Calu3 (cell line): ENCODE measurements at places on chromosomes 7 and 10. TPM values are rescaled to one million over a fixed set of nuclear protein-coding genes. Genes with fewer than 3 reads are reported as not detected.

DNA sequence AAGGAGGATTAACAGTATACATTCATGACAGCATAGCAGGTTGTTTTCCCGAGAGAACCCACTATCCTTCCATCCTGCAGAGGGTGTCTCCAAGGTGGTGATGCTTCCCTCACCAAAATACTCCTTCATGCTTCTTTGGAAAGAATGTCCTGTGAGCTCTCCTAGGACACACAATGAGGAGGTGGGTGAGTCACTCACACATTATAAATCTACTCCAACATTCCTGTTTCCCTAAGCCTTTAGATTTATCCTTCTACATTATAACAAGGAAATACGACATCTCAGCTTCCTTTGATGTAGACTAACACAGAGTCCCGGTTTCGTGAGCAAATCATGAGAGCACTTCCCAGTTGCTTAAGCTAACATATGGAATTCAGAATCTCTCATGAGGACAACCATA, 689.7 kb upstream of the CELF2 start:
- no peaks in the 10 kb centered on the region for H3K4me1 ChIP-seq
- H3K36me3 ChIP-seq = no peaks in the 10 kb centered on the region
- DNase-seq = no peak
- H3K27me3 ChIP-seq = no peaks in the 10 kb centered on the region
- H3K4me3 ChIP-seq = no peak overlapping the region

The C10orf71 gene
- total RNA-seq = not detected in 2 replicates

- peak; percentile 46 for DNase-seq
- H3K27me3 ChIP-seq = no peaks in the 10 kb centered on the region
- peak overlapping the region; percentile 83 for H3K4me3 ChIP-seq
- H3K36me3 ChIP-seq = peaks cover 95% of the 10 kb centered on the region
- H3K27ac ChIP-seq = peak overlapping the region; percentile 15
These were observed 2.0 kb downstream of the MICALL2 start for GRCh38 chr7:1457059-1457948.

- no peak for DNase-seq
- no peaks in the 10 kb centered on the region for H3K27me3 ChIP-seq
- H3K36me3 ChIP-seq = no peaks in the 10 kb centered on the region
- H3K4me3 ChIP-seq = no peak overlapping the region
These were observed 24.0 kb upstream of the ACTR3B start for GRCh38 chr7:152735443-152736004.
